ENCODE measurements at places on chromosomes 4 and X. TPM values are rescaled to one million over a fixed set of nuclear protein-coding genes. Genes with fewer than 3 reads are reported as not detected.

CRMP1 gene
- not detected for total RNA-seq

ASB12 gene
- total RNA-seq: 0.15 TPM

SLITRK4 gene
- total RNA-seq: not detected

FGD1 gene
- not detected for total RNA-seq

SPANXD gene
- not detected for total RNA-seq

BTC gene
- total RNA-seq: not detected

SEPSECS gene
- total RNA-seq: 10.4 TPM

XKRX gene
- 0.10 TPM for total RNA-seq

HELT gene
- total RNA-seq: not detected

CXorf65 gene
- total RNA-seq: 7.2 TPM

NAA11 gene
- not detected for total RNA-seq

JCHAIN gene
- not detected for total RNA-seq

FAM53A gene
- 0.94 TPM for total RNA-seq

CFAP299 gene
- not detected for total RNA-seq

TIGD4 gene
- 0.65 TPM for total RNA-seq

RAI2 gene
- total RNA-seq: 0.57 TPM

SLBP gene
- 181 TPM for total RNA-seq

AIFM1 gene
- total RNA-seq: 56.1 TPM
